ENCODE measurements at places on chromosomes 12 and 14.

DNA sequence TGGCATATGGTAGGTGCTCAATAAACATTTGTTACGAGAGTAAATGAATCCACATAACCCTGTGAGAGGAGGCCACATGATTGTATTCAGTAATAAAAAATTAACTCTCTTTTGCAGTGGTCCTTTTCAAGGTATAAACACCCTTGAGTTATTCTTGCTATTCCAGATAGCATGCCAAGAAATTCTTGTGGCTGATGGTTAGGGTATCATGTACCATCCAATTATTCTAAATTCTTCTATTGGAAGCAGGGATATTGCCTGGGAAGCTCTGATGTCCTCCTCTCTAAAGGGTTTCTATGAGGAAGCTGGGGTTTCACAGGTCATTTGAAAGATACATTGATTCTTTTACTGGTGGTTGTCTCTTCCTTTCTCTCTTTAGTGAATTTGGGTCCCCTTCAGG lies 10.1 kb downstream of the AKAP6 start:
- H3K27me3 ChIP-seq = no peaks in the 10 kb centered on the region
- no peak overlapping the region for H3K4me3 ChIP-seq
- H3K36me3 ChIP-seq = no peaks in the 10 kb centered on the region

DNA sequence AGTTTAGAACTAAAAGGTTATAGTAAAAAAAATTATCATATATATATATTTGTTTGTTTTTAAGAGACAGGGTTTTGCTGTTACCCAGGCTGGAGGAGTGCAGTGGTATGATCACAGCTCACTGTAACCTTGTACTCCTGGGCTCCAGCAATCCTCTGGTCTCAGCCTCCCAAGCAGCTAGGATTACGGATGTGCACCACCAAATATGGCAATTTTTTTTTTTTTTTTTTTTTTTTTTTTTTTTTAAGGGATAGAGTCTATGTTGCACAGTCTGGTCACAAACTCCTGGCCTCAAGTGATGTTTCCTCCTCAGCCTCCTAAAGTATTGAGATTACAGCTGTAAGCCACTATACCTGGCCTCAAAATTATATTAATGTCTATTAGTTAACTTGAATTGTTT lies 48.7 kb downstream of the PAPLN start:
- H3K36me3 ChIP-seq = peaks cover 3% of the 10 kb centered on the region
- H3K27me3 ChIP-seq = no peaks in the 10 kb centered on the region
- no peak overlapping the region for H3K4me3 ChIP-seq
- peaks cover 7% of the 10 kb centered on the region for H3K4me1 ChIP-seq

DNA sequence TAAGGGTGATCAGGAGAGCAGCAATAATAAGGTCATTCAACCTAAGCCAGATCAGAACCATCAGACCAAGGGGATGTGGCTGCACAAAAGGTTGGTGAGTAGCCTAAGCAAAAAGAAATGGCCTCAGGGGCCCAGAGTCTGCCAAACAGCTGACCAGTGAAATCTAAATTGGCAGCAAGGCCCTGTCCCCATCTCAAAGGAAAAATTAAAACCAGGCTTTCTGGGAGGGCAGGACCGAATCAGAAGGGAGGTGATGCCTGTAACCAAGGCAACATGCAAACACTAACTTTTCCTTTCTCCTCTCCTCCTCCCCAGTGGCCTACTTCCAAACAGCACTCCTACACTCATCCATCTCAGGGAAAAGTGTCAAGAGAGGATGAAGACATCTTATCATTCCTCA lies 256.4 kb downstream of the NUAK1 start:
- H3K4me1 ChIP-seq = no peaks in the 10 kb centered on the region
- no peaks in the 10 kb centered on the region for H3K36me3 ChIP-seq
- H3K27ac ChIP-seq = no peak overlapping the region
- DNase-seq = no peak
- no peaks in the 10 kb centered on the region for H3K27me3 ChIP-seq

DNA sequence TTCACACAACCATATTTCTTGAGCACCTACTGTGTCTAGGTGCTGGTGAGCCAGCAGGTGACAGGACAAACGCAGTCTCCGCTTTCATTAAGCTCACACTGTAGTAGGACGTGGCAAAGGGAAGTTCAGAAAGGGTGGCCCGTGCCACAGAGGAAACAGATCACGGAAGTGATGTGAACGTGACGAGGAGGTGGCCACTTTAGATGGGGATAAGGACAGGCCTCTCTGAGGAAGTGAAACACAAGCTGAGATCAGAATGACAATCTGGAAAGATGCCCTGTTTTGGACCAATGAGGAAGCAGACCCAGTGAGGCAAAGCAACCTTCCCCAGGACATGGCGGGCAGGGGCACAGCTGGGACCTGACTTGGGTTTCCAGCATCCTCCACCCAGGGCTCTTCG lies 127.4 kb upstream of the PRMT8 start:
- no peak overlapping the region for H3K27ac ChIP-seq
- DNase-seq = no peak
- peaks cover 18% of the 10 kb centered on the region for H3K27me3 ChIP-seq
- peaks cover 5% of the 10 kb centered on the region for H3K4me1 ChIP-seq

GRCh38 chr12:71071536-71072097 lies 86.2 kb downstream of the TSPAN8 start:
- H3K4me1 ChIP-seq = no peaks in the 10 kb centered on the region
- no peak overlapping the region for H3K4me3 ChIP-seq
- no peak overlapping the region for H3K27ac ChIP-seq

GRCh38 chr14:56172571-56172971 lies 54.4 kb downstream of the PELI2 start:
- no peak for DNase-seq
- peaks cover 2% of the 10 kb centered on the region for H3K4me1 ChIP-seq
- H3K27ac ChIP-seq = no peak overlapping the region
- H3K4me3 ChIP-seq = no peak overlapping the region
- no peaks in the 10 kb centered on the region for H3K27me3 ChIP-seq
